ENCODE measurements at places on chromosomes 6 and 20. TPM values are rescaled to one million over a fixed set of nuclear protein-coding genes. Genes with fewer than 3 reads are reported as not detected.

Gene SIRPB2
- total RNA-seq: 9.6 TPM

Gene CRISP2
- not detected for total RNA-seq

Gene PROCR
- 53.5 TPM for total RNA-seq

Gene NMBR
- total RNA-seq: not detected

DNA sequence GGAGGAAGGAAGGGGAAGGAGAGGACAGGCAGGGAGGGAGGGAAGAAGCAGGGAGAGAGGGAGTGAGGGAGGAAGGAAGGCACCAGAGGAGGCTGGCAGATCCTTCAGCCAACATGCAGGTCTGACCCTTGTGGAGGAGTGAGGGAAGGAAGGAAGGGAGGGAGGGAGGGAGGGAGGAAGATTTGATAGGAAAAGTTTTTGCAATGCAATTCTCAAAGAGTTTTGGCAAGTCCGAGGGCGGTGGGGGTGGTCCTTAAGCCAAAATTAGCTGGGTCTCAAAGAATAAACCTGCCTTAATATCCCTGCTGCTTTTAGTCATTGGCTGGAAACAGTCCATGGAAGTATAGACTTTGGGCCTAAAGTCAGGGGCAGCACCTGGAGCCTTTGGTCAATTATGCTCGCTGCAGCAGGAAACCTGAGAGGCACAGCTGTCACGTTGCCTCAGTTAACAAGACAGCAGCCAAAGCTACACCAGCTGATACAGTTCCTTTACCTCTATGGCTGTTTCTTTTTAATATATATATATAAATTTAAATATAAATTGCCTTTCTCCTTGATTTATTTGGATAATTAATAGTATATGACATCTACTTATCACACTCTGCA lies 115.7 kb upstream of the RALGAPA2 start:
- DNase-seq: no peak

DNA sequence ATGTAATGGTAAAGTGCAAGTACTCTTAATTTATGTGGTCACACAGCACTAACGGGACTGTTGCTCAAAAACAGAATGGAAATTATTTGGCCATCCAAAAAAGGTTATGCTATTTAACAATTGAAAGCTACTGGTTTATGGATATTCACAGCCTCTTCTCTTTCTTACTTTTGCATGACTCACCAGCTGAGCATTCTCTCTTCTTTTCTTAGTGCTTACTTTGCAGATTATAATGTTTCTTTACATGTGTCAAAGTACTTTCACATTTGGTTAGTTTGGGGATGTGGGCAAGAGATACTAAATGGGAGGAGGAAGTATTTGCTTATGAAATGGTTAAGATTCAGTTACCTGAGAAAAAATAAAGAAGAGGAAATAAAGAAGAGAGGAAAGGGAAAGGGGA lies 610.5 kb downstream of the HTR1B start:
- DNase-seq: no peak

GRCh38 chr6:119234941-119235340 lies 114.6 kb downstream of the MAN1A1 start:
- no peak for DNase-seq
